Hematopoietic multipotent progenitor cell (in vitro differentiated cells): ENCODE measurements at places on chromosomes 3 and 15.

GRCh38 chr3:177574222-177574856 lies 377.1 kb upstream of the TBL1XR1 start:
- no peak for DNase-seq

GRCh38 chr3:78048698-78049097 lies 1008.8 kb downstream of the ROBO2 start:
- DNase-seq, result no peak

DNA sequence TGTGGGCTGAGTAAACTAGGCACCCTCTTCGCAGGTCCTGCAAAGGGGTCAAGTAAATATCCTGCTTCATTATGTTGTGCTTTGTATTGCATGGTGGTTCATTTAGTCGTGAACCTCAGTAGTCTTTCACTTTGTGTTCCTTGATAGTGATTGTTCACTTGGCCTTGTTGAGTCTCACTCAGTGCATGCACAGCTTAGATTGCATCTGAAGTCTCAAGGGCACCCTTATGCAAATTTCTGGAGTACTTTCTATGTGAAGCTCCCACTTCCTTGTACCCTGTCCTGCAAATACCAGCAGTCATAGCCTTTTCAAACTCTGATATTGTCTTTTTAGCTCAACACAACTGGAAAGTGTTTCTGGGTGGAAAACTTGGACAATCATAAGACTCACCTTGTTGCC lies 519.2 kb downstream of the NAALADL2 start:
- no peak for DNase-seq

GRCh38 chr3:72306800-72307341 lies 521.9 kb upstream of the PROK2 start:
- no peak for DNase-seq

- DNase-seq, result no peak
Measured at GRCh38 chr15:47616876-47617275, 100.4 kb upstream of the SEMA6D start.

DNA sequence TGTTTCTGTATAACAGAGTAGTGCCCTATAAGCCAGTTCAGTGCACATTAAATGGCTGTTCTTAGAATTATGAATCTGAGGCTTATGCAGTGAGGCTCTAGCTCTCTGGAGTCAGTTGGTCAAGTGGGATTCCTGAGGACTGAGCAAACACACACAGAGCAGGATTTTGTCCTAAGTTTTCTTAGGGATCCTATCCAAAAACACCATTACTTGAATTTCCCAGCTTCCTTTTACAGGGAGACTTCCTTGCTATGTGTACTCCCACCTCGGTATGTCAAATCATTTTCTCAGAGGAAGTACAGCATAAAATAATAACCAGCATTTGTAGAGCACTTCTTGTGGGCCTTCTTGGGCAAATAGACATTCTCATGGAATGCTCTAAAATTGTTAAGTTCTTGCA lies 63.1 kb upstream of the GOLGA6B start:
- no peak for DNase-seq

- no peak for DNase-seq
Measured at GRCh38 chr3:188827576-188827975, 344.2 kb upstream of the TPRG1 start.

- no peak for DNase-seq
Measured at GRCh38 chr15:95944661-95945255, 385.7 kb upstream of the NR2F2 start.

GRCh38 chr3:86990734-86991481 lies at the start of gene VGLL3:
Gene VGLL3, minus strand, starts transcription at chr3:86991149. Its CDS starts 406 bp downstream, at chr3:86990743.
- peak; percentile 67 for DNase-seq

- no peak for DNase-seq
Measured at GRCh38 chr15:65414841-65415621, 7.7 kb downstream of the IGDCC4 start.

- DNase-seq, result no peak
Measured at GRCh38 chr15:82093774-82094211, 48.0 kb upstream of the MEX3B start.

- DNase-seq, result no peak
Measured at GRCh38 chr15:93707751-93708150, 523.6 kb upstream of the MCTP2 start.

- DNase-seq, result peak; percentile 58
Measured at GRCh38 chr3:102536456-102536855, 101.6 kb downstream of the ZPLD1 start.

DNA sequence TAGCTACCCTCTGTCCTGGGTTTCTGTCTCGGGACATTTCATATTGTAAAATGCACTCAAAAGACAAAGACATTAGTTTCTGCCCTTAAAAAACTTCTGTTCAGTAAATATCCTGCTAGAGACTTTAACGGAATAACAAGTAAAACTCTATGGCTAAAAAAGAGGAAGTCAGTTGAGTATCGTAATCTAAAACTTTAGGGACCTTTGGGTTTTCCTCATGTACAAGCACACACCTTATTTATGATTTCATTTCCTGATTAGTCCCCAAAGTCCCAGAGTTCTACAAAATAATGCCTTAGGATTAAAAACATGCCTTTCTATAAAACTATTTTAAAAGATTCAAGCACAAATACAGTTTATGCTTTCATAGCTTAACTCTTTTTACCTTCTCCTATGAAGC lies 585.9 kb downstream of the UNC13C start:
- peak; percentile 51 for DNase-seq

DNA sequence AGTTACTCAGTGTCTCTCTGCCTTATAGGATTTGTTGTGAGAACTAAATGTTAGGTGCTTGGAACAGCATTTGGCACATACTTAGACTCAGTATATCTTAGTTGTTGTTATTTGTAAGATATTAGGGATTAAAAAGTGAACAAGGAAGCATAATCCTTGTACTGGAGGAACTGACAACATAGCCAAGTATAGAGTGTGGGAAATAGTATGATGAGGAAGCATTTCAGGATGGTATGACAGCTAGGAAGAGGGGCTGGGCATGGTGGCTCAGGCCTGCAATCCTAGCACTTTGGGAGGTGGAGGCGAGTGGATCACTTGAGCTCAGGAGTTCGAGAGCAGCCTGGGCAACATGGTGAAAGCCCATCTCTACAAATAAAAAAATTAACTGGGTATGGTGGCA lies 16.6 kb upstream of the GCNT3 start:
- DNase-seq, result no peak

DNA sequence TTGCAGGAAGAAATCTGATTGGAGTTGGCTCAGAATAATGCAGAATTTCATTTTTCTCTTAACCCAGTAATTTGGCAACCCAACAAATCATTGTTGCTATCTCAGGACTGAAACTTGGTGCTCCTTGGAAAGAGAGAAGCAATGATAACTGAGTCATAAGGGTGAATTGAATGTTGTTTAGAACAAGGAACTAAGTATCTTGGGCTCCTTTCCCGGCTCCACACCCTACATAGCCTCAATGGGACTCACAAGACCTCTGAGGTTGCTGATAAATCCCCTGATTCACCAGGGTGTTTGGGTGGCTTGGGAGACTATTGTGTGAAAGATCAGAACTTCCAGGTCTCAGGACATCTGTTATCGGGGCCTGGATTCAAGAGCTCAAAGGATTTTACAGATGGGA lies 7.8 kb upstream of the RAB8B start:
- no peak for DNase-seq

- DNase-seq, result no peak
Measured at GRCh38 chr15:101611580-101612299, 40.4 kb downstream of the TM2D3 start.

DNA sequence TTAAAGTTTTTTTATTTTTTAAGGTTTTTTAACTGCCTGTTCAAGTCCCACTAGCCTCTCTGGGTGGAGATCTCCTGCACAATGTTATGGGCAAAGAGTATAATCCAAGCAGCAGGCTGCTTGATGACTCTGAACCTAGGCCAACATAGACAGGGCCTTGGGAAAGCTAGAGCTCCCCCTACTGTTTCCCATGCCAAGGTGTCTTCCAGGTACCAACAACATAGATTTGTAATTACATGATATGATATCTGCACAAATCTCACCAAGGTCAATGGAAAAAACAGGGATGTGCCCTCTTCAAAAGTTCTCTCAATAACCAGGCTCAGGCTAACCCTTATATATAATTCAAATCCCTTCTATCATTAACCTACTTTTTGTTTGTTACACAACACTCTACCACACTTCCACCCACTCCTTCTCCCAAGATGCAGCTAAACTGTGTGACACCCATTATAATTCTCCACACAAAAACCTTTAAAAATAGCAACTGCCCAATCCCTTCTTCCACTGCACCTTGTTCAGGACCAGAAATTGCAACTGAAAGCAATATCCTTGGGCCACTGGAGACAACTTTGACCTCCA lies 43.8 kb downstream of the RBM15B start:
- DNase-seq, result peak; percentile 54

- no peak for DNase-seq
Measured at GRCh38 chr3:43865351-43865750, 174.6 kb downstream of the ABHD5 start.

DNA sequence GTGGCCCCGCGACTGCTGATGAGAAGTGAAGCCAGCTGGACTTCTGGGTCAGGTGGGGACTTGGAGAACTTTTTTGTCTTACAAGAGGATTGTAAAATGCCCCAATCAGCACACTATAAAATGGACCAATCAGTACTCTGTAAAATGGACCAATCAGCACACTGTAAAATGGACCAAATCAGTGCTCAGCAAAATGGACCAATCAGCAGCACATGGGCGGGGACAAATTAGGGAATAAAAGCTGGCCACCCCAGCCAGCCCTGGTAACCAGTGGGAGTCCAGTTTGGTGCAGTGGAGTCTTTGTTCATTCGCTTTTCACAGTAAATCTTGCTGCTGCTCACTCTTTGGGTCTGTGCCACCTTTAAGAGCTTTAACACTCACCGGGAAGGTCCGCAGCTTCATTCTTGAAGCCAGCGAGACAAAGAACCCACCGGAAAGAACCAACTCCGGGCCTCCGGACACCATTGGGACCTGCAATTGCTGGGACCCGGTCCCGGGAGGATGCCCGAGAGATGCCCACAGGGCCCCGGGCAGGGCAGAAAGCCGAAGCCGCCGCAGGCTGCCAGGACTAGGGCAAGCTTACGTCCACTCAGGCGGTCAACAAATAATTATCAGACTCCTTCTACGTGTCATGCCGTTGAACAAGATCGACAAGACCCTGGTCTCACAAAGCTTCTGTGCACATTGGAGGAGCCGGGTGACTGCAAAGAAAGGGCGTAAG lies 8.3 kb upstream of the NR2E3 start:
- no peak for DNase-seq

DNA sequence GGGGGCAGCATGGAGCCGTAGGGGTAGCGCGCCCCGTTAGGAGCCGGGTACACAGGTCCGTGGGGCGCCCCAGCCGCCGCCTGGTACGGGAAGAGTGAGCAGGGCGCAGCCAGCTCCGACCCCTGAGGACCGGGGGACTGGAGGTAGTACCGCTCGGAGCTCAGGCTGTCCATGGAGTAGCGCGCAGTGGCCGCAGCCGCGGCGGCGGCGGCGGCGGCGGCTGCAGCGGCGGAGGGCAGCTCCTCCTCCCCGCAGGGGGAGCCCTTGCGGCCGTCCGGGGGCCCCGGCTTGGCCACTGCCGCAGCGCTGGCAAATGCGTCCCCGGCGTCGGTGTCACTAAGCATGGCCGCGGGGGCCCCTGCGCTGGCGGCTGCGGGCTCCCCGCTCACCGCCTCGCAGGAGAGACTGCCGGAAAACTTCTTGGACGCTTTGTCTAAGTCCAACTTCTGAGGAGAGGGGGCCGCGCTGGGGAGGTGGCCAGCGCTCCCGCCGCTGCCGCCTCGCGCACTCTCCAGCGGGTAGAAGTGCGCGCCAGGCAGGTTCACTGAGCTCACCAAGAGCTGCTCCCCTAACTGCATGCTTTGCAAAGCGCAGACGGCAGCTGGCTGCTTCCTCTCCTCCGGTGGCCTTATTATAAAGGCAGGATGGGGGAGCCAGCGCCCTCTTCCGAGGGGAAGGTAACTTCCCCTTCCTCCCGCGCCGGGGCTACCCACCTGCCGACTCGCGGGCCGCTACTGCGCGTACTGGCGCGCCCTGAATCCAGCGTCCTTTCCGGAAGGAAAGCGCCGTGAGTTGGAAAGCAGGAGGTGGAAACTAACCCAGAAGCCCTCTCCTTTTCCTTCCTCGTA lies at the start of gene EOMES:
Gene EOMES, minus strand, starts transcription at position 607 of the 848 bp plus-strand sequence. Its CDS starts 29 bp downstream, at position 578.
- peak; percentile 54 for DNase-seq

GRCh38 chr15:28078191-28078719 lies 20.9 kb downstream of the OCA2 start:
- no peak for DNase-seq

DNA sequence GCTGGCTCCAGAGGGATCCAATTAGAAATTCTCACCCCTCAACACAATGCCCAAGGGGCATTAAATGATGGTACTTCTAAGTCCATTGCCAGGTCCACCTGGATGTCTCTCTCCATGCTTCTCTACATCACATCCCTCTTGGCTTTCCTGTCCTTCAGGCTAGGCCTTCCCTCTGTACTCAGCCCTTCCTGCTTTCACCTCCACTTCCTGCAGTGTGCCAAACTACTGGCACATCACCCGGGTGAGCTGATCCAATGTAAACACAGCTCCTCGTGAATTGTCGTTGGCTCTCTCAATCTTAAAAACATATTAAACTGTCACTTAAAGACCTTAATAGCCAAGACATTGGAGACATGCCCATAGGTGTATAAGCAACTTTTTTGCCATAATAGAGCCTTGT lies 4.0 kb downstream of the LMCD1 start:
- DNase-seq, result no peak

- DNase-seq, result peak; percentile 65
Measured at GRCh38 chr3:51942603-51943450, 664 bp downstream of the PARP3 start.

- DNase-seq, result no peak
Measured at GRCh38 chr3:17823036-17823435, 80.6 kb upstream of the TBC1D5 start.

DNA sequence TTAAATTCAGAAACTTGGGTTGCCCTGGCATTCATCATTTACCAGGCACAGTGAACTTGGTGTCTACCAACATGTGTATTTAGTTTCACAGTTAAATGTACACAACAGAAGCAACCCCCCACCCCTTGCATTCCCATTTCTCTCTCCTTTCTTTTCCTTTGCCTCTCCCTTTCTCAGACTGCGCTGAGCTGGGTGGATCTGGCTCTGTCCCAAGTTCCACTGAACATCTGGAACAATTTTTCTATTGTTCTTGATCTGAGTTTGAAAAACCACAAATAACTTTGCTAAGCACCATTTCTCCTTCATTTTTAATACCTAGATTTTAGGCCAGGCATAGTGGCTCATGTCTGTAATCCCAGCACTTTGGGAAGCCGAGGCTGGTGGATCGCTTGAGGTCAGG lies 242.2 kb downstream of the ABHD5 start:
- no peak for DNase-seq

DNA sequence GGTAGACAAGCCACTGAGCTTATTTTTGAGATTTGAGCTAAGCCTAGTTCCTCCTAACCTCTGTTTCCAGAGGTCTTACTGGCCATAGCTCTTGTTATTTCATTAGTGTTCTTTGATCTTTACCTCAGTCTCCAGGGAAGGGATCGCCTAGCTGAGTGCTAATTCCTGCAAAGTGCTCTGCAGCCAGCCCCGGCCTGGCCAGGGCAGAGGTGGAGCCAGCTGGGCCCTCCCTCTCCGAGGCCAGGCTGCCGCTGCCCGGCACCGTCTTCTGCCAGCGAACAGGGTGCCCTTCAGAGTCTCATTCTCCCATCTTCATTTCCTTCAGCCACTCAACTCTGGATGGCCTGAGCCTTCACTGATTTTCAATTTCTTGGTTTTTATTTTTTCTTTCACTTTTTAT lies 19.7 kb downstream of the FAN1 start:
- DNase-seq, result no peak
